ENCODE measurements at places on chromosomes 11 and 22.

- no peak for DNase-seq
Observed at GRCh38 chr22:25941365-25941960, 199.5 kb downstream of the MYO18B start.

DNA sequence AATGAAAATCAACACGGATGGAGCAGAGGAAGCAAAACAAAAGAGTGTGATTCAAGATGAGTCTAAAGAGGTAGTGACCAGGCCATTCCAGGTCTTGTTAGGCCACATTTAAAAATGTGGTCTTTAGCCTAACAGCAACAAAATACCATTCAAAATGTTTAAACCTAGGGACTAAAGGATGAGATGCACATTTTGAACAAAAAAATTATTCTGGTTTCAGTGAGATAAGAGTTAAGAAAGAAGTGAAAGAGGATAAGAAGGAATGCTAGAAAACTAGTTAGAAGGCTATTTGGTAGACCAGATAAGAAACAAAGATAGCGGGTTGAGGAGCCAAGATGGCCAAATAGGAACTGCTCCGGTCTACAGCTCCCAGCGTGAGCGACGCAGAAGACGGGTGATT is 85.2 kb downstream of the CWF19L2 start:
- DNase-seq: no peak

DNA sequence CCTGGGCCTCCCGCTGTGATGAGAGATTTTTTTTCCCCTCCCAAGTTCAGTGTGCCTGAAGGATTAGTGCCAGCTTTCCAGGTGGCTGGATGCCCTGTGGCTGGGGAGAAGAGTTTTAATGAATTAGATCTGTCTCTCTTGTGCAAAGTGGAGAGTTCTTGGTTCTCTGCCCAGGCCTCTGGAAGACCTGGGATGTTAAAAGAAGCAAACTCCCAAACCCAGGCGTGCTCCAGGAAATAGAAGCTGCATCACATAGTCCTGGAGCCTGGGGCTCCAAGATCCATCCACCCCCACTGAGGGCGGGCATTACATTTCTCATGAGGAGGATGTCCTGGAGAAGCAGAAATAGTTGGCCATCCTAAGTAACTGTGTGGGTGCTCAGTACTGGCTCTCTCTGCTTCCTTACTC is 30.6 kb downstream of the SDHAF2 start:
- no peak for DNase-seq

DNA sequence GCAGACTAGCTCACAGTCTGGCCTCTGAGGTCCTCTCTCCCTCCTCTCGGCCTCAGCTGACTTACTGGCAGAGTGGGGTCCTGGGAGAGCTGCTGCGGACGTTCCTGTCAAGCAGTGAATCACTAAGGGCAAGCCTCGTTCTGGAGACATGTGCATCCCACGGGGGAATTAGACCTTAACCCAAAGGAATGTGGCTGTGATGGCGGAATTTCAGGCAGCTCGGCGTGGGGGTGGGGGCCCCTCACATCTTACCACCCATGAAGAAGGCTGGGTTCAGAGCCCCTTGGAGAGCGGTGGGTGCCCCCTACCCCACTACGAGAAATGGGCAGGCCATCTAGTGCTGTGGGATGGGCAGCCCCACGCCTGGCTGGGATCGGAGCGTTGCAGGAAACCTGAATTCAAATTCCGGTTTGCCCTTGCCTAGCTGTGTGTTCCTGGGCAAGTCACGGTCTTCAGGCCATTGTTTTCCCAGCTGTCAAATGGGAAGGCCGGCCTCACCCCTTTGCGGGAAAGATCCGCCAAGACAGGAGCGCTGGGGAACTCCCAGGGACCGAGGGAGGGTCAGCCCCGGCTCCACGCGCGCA is 554 bp downstream of the LRRC32 start:
- DNase-seq: no peak

DNA sequence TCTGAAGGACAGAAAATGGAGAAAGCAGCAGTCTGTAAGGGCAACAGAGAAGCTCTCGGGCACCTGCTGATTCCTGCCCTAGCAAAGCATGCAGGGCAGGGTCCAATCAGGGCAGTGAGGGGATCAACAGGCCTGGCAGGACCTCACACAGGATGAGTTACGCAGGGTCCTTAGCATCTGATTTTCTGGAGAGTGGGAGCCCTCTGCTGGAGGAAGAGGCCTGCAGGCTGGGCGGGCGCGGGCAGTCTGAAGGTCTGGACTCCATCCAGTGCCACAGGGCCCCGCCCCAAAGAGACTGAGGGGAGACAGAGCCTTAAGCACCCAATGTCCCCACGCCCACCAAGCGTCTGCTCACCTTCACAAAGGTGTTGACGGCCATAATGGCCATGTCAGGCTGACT is 28.9 kb downstream of the AP1B1 start:
- DNase-seq: no peak

GRCh38 chr22:46881373-46882118 is 119.1 kb downstream of the TBC1D22A start:
- DNase-seq: no peak

GRCh38 chr11:64146036-64146955 is 19.6 kb downstream of the MACROD1 start:
- peak; percentile 11 for DNase-seq

GRCh38 chr11:12628314-12628713 is 45.9 kb upstream of the TEAD1 start:
- DNase-seq: no peak

DNA sequence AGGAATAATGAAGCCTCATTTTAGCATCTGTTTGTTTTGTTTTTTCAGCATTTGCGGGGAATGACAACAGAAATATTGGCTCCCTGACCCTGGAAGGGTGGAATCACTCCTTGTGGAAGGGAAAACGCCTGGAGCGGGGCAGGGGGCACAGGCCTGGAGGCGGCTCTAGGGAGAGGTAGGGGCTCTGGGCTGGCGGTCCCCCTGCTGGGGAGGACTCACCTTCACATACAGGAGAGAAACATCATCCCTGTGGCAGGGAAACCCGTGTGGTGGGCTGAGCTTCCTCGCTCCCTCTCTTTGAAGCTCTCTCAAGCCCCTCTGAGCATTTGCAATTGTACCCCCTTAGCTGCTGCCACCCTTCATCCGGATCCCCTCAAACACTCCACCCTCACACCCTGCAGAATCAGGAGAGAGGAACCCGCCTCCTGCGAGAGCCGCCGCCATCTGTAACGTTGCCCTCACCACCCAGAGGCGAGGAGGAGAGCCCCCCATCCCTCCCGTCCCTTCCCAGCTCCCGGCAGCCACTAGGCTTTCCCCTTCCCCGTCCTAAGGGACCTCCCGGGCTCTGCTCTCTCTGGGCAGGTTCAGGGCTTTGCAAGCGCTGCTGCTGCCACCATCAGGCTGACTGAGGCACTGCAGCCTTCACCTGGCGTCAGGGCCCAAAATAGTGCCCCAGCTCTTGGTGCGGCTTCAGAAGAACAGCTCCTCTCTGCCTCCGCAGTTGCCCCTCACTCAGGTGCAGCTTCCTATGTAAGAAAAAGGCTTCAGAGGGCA is 10.4 kb downstream of the KIRREL3 start:
- peak; percentile 11 for DNase-seq

GRCh38 chr22:49903322-49904039 is 14.8 kb downstream of the ALG12 start:
- DNase-seq: no peak

- no peak for DNase-seq
Observed at GRCh38 chr11:16336204-16336603, 20.1 kb downstream of the SOX6 start.

- no peak for DNase-seq
Observed at GRCh38 chr11:75801362-75802020, 13.5 kb upstream of the UVRAG start.

GRCh38 chr11:45798793-45799441 is 6.0 kb upstream of the SLC35C1 start:
- peak; percentile 17 for DNase-seq

DNA sequence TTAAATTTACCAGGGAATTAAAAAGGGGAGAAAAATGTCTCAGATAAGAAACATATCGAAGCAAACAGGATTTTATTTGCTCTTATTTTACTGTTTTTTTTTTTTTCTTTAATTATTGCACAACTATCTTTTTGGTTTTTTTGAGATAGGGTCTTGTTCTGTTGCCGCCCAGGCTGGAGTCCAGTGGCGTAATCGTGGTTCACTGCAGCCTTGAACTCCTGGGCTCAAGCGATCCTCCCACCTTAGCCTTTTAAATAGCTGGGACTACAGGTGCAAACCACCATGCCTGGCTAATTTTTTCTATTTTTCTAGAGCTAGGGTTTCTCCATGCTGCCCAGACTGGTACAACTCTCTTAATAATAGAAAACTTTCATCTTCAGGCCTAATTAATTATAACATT is 32.5 kb downstream of the DRG1 start:
- no peak for DNase-seq

- DNase-seq: no peak
Observed at GRCh38 chr11:11227296-11228085, 125.6 kb downstream of the CSNK2A3 start.

GRCh38 chr22:26174280-26174679 is 5.0 kb downstream of the SEZ6L start:
- no peak for DNase-seq

- DNase-seq: no peak
Observed at GRCh38 chr11:1751999-1752906, 1.9 kb upstream of the IFITM10 start.

DNA sequence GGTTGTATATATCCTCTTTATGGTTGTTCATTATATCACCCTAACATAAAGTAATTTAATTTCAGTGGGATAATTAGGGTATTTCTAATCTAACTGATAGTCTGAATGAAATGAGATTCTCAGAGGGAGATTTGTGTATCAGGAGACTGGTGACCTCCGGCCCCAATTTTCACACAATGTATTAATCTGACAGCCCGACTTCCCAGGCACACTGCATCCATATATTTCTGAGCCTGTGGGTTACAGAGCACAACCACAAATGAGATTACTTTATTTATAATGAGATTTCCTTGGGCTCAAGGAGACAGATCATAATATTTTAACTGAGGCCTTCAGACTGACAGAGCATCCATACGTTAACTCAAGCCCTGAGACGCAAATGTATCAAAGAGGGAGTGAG is 125.9 kb downstream of the RCN1 start:
- no peak for DNase-seq

GRCh38 chr11:70033711-70034070 is 44.4 kb upstream of the ANO1 start:
- no peak for DNase-seq

- no peak for DNase-seq
Observed at GRCh38 chr11:128299132-128299726, 288.1 kb downstream of the ETS1 start.

DNA sequence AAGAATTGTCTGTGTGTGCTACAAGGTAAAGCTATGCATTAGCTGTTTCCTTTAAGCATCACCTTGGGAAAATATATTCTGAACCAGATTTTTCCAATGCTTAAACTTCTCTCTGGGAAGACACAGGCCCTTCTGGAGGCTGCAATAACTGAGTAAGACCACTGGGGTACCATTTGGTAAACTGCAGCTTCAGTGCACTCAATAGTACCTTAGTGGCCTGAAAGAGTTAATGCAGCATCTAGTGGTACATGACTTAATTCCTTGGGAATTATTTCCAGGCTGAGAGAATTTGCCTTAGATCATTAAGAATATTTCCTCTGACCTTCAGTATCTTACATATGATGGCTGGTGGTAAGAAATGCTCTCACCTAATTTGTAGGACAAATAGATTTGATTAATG is 727.4 kb downstream of the DLG2 start:
- DNase-seq: no peak

GRCh38 chr11:47355283-47356128 is 3.0 kb upstream of the MYBPC3 start:
- peak; percentile 79 for DNase-seq

GRCh38 chr11:3368199-3368598 is 10.7 kb downstream of the ZNF195 start:
- no peak for DNase-seq

DNA sequence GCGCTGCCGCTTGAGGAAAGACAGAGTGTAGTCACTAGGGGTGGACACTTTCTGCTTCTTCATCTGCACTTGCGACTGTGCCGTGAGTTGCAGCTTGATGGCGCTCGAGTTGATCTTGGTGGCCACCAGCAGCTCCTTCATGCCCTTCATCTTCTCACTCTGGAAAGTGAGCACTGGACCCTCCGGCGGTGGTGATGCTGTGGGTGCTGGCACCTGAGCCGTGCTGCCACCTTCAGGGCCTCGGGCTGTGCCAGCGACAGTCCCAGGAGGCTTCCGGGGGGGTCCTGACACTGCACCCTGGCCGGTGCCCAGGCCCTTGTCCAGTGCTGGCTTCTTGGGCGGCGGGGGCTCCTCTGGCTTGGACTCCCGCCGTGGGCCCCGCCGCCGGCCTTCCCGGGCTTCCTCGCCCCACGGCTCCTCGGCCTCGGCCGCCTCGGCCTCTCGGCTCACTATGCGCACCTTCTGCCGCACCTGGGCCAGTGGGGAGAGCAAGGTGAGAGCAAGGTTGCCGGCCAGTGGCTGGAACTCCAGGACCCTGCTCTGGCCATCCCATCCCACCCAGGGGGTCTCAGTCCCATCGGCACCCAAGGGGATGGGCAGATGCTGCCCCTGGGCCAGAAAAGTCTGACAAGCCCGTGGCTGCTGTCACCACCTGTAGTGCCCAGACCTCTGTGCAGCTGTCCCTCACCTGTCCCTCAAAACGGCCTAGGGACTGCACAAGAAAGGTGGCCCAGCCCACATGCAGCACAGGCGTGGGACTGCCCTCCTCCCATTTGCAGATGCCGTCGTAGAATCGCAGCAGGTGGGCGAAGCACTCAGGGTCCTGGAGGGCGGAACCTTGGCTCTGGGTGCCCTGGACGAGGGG is 1.6 kb upstream of the MAP4K2 start:
- no peak for DNase-seq

DNA sequence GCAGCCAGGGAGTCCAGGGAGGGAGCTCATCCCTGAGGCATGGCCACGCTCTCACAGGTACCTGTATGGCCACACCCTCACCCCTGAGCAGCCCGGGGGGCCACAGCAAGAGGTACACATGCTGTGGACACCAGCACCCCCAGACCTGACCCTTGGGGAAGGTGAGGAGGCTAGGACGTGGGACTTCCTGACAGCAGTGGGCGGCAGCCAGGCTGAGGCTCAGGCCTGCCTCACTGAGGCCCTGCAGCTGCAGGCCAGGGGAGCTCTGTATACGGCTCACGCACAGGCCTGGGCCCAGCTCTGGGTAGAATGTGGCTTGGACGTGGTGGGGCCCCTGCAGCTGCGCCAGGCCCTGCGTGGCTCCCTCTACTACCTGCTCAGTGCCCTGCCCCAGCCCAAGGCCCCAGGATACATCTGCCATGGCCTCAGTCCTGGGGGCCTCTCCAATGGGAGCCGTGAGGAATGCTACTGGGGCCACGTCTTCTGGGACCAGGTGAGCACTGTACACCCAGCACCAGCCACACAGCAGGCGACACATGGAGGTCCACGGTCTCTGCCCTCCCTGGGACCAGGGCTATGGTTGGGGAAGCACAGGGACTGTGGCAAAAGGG is 1.8 kb downstream of the PGGHG start:
- DNase-seq: no peak

DNA sequence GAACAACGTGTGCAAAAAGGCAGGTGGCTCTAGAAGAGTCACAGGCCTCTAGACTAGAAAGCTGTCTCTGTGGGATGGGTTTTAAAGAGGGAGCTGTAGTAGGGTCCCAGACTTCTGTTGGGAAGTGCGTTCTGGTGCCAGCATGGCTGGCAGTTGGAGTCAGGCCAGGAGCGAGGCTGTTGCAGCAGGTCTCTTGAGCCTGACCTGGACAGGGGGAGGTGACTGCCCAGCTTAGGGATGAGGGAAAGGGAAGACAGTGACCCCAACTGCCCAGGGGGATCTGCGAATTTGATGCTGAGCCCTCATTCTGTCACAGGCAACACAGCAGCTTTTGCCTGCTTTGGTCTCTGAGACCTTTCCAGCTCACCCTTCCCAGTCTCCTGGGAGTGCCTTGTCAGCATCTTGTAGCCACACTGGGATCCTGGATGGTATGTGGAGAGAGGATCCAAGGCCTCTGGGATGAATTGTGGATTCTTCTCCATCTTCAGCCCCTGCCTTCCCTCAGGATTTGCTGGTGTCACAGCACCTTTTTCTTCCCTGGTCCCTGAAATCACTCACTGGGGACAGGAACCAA is 3.4 kb downstream of the TSKU start:
- no peak for DNase-seq

All from NCI-H748 treated with DMSO at 0.1 percent for 48 hours (cell line).